ENCODE measurements at places on chromosomes 5 and 9. TPM values are rescaled to one million over a fixed set of nuclear protein-coding genes. Genes with fewer than 3 reads are reported as not detected.

GRCh38 chr9:89536145-89536574 lies 38.2 kb upstream of the SEMA4D start:
- DNase-seq, result no peak

- DNase-seq, result peak; percentile 39
These were observed 85.6 kb downstream of the CDH18 start for GRCh38 chr5:19902316-19902934.

DNA sequence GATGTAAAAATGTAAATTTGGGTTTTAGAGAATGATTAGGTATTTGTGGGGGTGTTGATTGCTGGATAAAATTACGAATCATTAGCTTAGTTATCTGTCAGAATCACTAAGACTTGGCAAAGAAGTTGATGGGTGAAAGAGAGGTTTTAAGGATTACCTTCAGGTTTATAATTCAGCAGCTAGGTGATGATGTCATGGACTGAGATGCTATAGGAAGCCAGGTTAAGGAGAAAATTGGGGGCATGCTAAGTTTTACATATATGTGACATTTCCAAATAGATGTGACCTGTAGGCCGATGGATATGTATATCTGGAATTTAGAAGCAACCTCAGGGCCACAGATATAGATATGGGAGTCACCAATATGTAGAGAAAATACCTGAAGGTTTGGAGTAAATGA lies 228.0 kb downstream of the FER start:
- no peak for DNase-seq

GRCh38 chr5:14588145-14588544 lies 6.6 kb downstream of the OTULINL start:
- DNase-seq, result no peak

- no peak for DNase-seq
These were observed 32.0 kb downstream of the RGS3 start for GRCh38 chr9:113495526-113495925.

DNA sequence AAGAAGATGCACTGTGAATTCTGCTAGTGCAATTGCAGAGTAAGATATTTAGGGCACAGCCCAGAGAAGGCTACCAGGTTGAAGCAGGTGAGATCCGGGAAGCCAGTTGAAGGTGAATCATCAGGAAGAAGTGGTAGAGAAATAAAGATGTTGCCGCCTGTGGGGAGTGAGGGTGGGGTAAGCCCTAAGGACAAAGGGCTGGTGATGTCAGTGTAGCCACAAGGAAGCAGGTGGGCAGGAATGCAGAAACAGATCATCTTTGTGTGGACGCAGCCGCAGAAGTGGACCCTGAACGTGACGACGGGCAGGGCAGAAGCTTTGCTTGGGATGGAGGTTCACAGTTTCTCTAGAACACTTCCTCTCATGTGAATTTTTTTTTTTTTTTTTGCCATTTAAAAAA lies 164.2 kb downstream of the ACTL7B start:
- DNase-seq, result no peak

DNA sequence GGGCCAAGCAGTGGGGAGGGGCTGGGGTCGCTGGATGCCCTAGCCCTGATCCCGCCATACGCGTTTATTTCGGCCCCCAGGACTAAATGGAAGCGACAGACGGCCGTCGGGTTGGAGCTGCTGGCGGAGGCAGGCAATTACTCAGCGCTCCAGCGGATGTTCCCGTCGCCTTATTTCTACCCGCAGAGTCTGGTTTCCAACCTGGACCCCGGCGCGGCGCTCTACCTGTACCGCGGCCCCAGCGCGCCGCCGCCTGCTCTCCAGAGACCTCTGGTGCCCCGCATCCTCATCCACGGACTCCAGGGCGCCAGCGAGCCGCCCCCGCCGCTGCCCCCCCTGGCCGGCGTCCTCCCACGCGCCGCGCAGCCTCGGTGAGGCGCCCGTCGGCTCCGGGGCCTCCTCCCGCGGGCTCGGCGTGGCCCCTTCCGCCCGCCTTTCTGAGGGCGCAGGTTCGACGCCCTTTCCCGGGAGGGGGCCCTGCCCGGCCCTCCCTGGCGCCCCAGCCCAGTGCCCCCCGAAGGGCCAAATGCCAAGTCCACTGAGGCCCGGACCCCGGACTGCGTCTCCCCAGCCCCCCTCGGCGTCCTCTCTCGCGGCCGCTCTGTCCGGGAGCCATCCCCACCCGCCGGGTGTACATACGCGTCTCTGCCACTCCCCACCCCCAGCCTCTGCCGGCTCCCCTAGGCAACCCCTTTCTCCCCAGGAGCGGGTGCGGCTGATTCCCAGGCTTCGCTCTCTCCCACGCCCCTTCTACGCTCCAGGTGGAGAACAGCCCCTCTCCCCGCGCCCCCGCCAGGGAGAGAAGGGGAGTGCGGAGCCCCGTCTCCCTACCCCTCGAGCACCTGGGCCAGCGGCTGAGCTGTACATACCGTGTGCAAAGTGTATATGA lies 7.0 kb downstream of the BARHL1 start:
- DNase-seq, result no peak

GRCh38 chr9:134783699-134784039 lies 96.9 kb upstream of the FCN2 start:
- DNase-seq, result peak; percentile 60

DNA sequence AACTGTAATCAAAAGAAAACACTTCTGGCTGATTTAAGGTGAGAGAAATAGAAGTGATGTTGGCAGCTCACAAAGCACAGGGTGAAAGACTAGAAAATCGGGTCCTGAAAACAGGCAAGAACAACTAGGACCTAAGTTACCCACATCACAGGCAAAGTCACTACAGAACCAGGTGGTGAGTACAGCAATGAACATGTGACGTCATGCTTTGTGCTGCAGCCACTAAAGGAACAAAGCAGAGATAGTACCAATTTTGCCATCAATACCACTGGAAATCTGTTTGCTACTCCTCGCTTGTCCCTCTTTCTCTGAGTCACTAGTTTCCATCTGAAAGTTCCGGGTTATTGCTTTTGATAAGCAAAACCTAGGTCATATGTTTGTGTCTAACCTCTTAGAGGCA lies 326.7 kb downstream of the GABRB2 start:
- DNase-seq, result no peak

DNA sequence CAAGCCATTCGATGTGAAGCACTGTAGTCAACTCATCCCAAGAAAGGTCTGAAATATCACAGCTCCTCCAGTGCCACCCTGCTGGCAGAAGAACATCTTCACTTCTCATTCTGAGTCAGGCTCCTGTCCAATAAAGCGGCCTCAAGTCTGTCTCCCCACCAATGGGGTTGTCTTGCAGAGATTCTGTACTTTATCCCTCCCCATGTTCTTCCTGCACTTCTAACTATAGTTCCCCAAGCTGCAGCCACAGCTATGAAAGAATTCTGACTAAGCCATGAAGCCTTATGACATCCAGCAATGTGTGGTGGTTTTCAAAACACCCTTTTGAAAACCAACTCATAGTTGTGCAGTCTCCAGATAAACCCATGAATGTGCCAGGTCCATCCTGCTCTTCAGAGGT lies 6.8 kb downstream of the MACROH2A1 start:
- no peak for DNase-seq

DNA sequence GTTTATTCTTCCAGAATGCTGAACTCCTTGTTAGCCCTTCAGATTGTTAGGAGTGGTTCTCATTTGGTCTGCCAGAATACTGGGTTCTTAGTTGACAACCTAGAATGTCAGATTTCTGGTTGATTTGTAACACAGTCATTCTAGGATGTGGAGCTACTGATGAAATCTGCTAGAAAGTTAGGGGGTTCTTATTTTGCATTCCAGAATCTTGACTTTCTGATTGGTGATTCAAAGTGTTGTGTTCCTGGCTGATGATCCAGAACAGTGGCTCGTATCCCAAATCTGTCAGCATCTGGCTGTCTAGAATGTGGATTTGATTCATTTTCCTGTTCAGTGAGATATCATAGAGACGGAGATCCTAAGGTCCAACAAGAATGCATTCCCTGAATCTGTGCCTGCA lies 21.9 kb downstream of the PTGS1 start:
- DNase-seq, result peak; percentile 65

GRCh38 chr5:115600766-115601165 lies 1.5 kb downstream of the TICAM2 start:
- DNase-seq, result no peak

- peak; percentile 80 for DNase-seq
These were observed 26.8 kb upstream of the RPL26L1 start for GRCh38 chr5:172932313-172933017.

DNA sequence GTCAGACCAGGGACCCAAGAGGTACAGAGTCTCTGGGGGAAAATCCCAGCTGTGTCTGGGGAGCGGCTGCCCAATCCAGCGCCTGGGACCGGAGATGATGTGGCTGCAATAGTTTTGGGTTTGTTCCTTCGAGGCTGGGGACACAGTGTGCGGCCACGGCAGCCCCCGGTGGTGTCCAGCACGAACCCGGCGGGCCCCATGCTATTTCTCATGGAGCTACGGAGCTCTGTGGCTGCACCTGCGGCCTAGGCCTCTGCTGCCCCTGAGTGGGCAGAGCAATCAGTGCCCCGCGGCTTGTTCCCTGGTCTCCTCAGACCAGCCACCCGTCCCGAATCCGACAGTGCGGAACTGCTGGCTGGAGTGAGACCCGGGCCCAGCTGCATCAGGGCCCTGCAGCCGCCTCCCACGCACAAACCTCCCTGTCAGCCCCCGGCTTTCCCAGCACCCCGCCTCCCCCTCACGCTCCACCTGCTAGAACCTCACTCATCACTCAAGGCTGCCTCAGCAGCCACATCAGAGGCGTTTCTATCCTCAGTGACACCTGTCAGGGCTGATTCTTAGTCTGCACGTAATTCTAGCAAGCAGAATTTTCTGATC lies 29.0 kb downstream of the SARDH start:
- peak; percentile 39 for DNase-seq

DNA sequence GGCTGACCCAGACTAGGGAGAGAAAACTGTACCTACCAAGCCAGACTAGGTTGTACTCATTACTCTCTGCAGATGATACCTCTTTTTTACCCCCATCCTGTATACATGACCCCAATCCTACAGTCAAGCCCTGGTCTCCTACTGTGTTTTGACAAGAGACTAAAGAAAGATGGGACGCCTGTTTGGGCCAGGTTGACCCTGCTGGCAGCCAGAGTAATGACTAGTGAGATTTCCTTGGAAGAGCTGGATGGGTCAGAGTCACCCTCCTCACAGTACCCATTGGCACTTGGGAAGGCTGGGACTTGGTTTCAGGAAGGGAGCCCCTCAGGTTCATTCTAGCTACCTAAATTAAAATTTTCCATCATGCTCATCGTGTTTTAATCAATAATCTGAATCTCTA lies 89.7 kb upstream of the NR4A3 start:
- no peak for DNase-seq

DNA sequence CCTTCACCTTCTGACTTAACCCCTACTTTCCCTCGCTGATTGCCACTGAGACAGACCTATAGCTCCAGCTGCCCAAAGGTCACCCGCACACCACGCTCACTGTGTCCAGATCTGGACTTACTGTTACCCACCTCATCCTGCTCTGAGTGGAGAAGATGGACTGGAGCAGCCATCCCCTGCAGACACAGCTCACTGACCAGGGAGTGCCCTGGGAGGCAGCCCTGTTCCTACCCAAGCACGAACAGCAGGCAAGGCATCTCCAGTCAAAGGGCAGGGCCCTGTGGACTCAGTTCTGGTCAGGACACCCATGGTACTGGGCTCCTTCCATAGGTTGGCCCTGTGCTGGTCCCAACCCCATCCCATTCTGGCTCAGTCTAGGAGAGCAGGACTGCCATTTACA lies 9.5 kb upstream of the BARX1 start:
- no peak for DNase-seq

- no peak for DNase-seq
These were observed 196.5 kb upstream of the TBCA start for GRCh38 chr5:77972469-77973252.

- DNase-seq, result no peak
These were observed 547.0 kb upstream of the COX7C start for GRCh38 chr5:86070719-86071118.

DNA sequence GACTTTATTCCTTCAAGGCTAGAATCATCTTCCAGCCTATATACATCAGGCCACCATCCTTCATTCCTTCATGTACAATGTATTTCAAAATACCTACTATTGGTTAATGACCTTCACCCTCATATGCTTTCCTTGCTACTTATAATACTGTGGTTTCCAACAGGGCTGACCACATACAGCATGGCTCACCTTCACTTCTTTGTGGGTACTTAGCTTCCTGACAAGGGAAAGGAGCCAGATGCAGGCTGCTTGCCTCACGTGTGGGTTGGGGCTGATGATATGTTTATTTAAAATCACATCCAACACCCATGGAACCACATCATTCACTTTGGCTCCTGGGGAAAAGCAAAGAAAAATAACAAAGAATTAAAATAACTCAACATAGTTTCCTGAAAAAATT lies 63.9 kb upstream of the OR2K2 start:
- no peak for DNase-seq

DNA sequence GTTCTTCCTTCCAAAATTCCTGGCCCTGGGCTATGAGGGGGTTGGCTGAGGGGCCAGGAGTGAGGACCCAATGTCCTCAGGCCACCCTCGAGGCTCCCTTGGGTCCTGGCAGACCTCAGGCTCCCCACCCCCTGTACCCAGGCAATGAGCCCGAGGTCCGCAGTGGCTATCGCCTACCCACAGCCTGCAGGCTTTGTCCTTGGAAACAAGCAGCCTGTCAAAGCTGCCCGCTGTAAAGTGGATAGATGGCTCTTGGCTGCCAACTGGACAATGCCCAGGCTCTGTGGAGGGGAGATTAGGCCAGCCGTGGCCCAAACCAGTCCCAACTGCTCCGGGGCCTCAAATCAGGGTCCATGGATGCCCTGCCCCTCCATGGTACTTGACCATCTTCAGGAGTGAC lies 2.2 kb upstream of the ADGRD2 start:
- no peak for DNase-seq

GRCh38 chr9:129525656-129526196 lies 95.2 kb downstream of the C9orf50 start:
- DNase-seq, result no peak

DNA sequence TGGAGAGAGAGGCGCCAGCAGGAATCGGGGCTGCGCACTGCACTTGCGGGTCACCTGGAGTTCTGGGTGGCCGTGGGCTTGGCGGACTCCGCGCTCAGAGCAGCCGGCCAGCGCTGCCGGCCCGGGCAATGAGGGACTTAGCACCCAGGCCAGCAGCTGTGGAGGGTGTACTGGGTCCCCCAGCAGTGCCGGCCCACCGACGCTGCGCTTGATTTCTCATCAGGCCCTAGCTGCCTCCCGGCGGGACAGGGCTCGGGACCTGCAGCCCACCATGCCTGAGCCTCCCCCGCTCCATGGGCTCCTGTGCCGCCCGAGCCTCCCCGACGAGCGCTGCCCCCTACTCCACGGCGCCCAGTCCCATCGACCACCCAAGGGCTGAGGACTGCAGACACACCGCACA lies 325.6 kb downstream of the ACTL7B start:
- DNase-seq, result no peak

GRCh38 chr5:41772785-41773442 lies 97.3 kb downstream of the OXCT1 start:
- DNase-seq, result no peak

- no peak for DNase-seq
These were observed 52.3 kb downstream of the ZDHHC21 start for GRCh38 chr9:14640967-14641366.

PDZD2 gene
- total RNA-seq, result 1.9 TPM

STRBP gene
- total RNA-seq, result 34.1 TPM

TRIM14 gene
- total RNA-seq, result 1.5 TPM

NEURL1B gene
- total RNA-seq, result 55.8 TPM

PPP3R2 gene
- not detected for total RNA-seq

FGF10 gene
- total RNA-seq, result 60.0 TPM

SPATA31E1 gene
- total RNA-seq, result not detected

EQTN gene
- not detected for total RNA-seq

PFN3 gene
- total RNA-seq, result not detected

TAF11L10 gene
- not detected for total RNA-seq

RNF180 gene
- total RNA-seq, result 9.1 TPM
